ENCODE measurements at places on chromosomes 5 and 9.
A peak's percentile ranks its signal among the peaks of the same experiment; 100 is the strongest.

DNA sequence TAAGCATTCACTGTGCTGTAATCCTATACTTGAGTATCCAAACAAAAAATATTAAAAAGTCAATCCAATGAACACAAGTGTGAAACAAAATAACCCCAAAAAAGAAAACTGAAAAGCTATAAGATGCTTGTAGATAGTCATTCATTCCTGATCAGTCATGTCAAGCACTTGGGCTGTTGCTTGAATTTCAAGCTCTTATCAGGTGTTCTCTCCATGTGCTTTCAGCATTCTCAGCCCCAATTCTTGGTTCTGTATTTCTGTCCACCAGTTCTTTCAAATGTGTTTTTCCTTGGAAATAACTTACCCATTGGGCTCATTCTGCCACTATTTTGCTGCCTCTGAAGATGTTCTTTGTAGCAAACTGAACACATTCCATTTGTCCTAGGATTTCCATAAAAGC, 4.7 kb downstream of the ZFAND5 start:
- DNase-seq = no peak

DNA sequence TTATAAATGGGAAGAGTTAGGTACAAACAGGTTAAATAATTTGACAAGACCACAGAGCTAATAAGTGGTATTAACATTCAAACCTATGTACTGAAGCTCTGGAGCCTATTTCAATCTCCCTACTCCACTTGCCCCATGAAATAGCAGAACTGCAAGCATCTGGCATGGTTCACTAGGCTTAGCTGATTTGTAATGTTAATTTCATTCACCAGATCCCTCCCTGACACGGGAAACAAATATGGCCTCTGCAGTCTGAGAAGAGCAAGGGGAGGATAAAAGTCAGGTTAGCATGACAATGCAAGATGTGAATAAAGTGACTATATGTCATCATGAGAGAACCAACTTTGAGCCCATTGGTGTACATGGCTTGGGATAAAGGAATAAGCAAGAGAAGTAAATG, 428.8 kb downstream of the BRINP1 start:
- DNase-seq = no peak

- no peak for DNase-seq
Measured at GRCh38 chr9:119310741-119311140, 58.5 kb downstream of the BRINP1 start.

GRCh38 chr9:36946653-36947052, 87.4 kb downstream of the PAX5 start:
- no peak for DNase-seq

DNA sequence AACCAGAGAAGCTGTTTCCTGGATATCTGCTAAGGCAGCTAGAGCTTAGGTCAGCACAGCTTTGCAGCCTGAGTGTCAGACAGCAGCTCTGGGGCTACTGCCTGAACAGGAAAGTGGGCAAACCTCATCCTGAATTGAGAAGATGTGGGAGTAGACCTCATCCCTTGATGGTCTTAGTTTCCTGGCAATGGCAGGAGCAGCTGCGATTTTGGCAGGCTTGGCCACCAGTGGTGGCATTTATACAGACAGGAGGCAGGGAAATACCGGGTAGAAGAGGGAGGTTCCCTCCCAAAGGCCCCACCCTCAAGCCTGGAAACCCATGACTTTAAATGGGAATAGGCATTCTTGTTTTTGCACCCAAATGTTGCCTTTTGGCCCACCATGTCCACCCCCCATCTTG, 69.7 kb downstream of the LIX1 start:
- DNase-seq = no peak

DNA sequence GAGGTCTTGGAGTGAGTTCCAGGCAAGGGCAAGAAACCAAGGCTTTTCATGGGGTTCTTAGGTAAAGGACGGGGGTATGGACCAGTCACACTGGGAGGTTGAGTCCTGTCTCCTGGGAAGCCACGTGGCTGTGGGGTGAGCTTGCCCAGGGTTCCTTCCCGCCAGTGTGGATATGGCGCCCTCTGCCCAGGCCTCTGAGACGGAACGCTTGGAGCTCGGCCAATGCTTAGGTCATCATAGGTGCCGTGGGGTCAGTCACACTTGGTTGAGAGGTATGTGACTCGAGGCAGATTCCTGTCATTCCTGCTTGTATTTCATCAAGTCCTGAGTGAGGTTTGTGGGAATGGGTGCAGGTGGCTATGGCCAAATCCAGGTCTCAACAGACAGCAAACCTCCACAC, 46.2 kb downstream of the TENT4A start:
- DNase-seq = no peak

- peak; percentile 79 for DNase-seq
Measured at GRCh38 chr5:36414869-36415282, 113.2 kb upstream of the RANBP3L start.

- no peak for DNase-seq
Measured at GRCh38 chr5:68720884-68721610, 372.8 kb upstream of the SLC30A5 start.

DNA sequence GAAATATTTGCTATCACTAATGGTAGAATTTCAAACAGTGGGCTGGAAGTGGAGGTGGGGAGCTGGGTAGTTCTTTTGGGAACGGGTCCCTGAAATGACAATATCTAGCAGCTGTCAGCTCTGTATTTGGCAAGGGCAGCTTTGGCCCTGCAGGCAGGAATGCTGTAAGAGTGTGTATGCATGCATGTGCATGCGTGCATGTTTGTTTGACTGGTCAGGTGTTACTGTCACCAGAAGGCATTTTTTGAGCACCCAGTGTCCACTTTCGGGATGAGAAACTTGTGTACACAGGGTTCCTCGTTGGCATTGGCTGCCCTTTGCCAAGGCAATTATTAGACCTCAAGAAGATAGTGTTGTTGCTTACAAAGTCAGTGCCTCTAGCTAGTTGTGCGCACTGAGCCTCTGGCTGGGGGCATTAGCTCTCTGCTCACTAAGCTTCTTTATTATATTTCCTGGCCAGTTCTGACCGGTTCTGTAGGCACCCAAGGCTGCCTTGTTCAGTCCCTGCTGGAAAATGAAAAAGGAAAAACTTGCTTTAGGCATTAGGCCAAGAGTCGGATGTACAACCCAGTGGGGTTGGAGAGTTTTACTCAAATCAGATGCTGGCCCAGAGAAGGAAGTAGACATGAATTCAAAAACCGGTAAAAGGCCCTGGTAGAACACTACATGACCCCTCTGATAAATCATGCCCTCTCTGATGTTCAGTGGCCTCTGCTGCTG, 2.0 kb downstream of the CYFIP2 start:
- DNase-seq = peak; percentile 44

GRCh38 chr9:136061405-136061804, 33.7 kb downstream of the NACC2 start:
- no peak for DNase-seq

- no peak for DNase-seq
Measured at GRCh38 chr5:138102454-138103318, 18.9 kb downstream of the WNT8A start.

DNA sequence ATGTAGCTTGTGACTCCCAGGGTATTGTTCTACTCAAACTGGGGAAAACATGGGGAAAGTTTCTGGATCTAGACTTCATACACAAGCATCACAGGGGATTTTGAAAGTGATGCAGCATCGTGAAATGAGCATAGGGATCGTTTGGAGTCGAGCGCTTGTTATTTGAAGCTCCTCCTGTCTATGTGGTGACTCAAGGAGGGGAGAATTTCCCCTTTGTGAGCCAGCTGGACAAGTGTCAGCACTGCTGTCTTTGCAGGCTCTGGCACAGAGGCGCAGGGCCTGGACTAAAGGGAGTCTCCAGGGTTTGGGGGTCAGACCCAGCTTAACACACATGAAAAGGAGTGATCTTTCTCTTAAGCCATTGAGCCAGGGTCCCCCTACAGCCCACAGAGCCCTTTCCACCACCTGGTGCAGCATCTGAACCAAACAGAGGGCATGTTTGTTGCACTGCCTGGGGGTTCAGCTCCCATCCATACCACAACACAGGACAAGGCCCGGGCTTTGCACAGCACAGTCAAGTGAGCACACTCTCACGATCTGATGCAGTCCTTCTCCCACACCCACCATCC, 51.0 kb downstream of the IRF1 start:
- no peak for DNase-seq

- DNase-seq = no peak
Measured at GRCh38 chr5:123365156-123365555, 58.0 kb downstream of the CEP120 start.

DNA sequence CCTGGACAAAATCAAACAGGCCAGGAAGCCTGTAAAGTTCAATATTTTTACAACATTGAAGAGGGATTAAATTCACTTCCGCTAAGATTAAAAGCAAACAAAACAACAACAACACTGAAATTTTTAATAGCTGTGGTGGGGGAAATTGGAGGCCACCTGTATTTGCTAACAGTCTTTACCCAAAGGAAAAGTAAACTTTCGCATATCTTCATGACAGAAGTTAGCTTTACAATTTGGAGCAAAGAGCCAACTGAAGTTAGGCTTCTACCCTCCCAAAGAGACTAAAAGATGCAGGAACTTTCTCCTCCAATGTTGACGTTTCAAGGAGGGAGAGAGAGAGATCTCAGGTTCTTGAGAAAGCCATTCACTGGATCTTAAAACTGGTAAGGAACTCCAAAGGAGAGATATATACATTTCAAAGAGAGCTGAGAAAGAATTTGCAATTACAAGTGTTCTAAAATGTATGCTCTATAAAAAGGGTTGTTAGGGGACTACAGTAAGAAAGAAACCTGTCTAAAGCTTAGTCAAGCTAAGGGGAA, 349.2 kb upstream of the CDH9 start:
- DNase-seq = no peak

GRCh38 chr5:122129306-122129705, at the start of gene ZNF474:
TSS of gene ZNF474 (plus strand) at chr5:122129546. CDS start at chr5:122151991, 22,445 bp downstream.
- no peak for DNase-seq

- no peak for DNase-seq
Measured at GRCh38 chr9:127196826-127197145, 67.8 kb upstream of the GARNL3 start.

DNA sequence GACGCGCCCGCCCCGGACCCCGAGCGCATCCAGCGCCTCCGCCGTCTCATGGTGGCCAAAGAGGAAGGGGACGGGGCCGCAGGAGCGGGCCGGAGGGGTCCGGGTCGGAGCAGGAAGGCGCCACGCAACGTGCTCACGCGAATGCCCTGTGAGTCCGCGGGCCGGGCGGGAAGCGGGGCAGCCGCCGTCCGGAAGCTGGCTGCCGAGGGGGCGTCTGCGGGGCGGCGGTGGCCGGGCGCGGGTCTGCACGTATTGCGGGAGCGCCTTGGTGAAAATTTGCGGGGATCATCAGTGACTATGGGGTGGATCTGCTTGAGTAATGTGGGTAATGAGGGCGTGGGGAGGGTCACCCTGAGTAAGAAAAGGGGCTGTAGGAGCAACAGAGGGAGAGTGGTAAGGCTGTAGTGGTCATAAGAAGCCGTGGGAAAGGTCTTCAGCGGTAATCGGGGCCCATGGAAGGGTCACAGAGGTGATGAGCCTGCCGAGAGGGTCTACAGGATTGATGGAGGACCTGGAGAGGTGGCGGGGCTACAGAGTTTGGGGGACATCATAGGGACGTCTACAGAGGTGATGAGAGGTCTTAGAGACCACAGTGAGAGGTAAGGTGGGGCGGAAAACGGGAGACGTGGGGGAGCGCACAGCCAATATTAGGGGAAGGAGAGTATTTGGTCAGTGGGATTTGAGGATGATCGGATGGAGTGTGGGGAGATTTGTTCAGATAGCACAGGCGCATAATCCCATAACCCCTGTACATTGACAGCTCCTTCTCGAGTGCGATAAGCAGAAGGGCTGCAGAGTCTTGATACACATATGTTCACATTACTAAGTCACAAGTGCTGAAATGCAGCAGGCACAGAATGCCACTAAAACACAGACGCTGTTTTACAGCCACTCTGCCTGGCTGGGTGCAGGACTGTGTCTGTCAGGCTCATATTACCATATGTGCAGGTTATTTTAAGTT, 819 bp downstream of the LSM11 start:
- no peak for DNase-seq

GRCh38 chr5:32589942-32590869, 4.8 kb downstream of the SUB1 start:
- no peak for DNase-seq

DNA sequence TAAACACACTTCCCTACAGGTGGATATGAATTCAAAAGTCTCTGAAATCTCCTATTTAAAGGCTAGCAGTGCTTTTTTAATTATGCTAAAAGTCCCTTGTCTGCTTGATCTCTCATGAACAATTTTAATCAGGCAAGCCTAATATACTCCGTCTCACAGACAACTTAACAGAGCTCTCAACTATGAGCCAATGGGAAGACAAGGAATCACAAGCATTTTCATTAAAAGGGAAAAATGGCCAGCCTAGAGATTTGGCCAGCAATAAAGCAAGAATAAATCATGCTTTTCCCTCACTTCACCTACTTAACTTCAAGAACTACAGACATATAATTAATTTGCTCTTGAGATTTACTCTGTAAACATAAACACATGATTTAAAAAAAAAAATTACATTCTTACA, 78.0 kb downstream of the RFX3 start:
- no peak for DNase-seq

- DNase-seq = no peak
Measured at GRCh38 chr5:128111818-128112448, 28.4 kb downstream of the SLC12A2 start.

DNA sequence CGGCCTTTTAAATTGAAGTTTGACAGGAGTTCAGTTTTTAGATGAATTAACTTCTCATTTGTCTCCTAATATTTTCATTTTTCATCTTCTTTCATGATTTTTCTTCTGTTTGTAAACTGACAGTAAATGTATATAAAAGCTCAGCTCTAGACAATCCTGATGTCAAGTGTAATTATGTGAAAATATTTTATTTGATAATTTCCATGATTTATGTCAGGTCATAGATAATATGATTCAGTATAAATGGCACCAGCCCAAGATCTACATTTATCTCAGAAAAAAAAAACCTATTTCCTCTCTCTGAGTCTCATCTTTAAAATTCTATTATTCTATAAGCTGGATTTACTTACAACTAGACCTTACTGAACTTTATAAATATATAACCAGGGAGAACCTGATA, 115.7 kb downstream of the MUSK start:
- no peak for DNase-seq

DNA sequence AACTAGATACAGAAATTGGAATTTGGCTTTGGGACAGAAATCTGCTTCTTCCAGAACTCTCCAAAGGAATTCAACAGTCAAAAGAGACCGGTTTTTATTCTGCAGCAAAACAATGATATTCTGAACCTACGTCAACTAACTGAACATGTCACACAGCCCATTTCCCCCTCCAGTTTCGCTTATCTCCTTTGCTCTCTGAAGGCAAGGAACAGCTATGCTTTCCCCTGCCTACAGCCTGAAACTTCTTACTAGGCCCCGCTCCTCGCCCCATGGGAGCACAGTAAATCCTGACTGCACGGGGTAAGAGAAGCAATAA, 488 bp downstream of the SKIC3 start:
- DNase-seq = no peak

DNA sequence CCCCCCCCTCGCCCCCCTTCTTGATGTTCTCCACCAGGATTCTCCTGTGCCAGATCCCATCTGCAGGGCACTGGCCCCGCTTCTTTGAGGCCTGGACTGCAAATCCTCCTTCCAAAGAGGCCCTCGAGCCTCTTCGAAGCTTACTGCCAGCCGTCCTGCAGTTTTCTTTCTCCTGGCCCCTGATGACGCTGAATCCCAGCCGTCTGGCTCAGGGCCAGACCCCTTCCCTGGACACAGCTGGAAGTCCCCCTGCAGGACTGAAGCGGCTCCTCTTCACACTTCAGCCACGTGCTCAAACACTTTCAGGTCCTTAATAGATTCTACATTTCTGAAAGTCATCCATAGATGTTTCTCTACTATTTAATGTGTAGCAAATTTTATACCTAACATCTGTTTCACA, 121.5 kb downstream of the EHMT1 start:
- no peak for DNase-seq

All from hippocampal formation (tissue), 2 donors.